ENCODE measurements at places on chromosomes 1 and 21. TPM values are rescaled to one million over a fixed set of nuclear protein-coding genes. Genes with fewer than 3 reads are reported as not detected.

Gene TRIM46
- total RNA-seq, result 9.6 TPM

Gene CATSPER4
- total RNA-seq, result not detected

Gene SLC9C2
- total RNA-seq, result not detected

Gene CYP4A22
- not detected for total RNA-seq

Gene CLSTN1
- total RNA-seq, result 132 TPM

Gene PYHIN1
- not detected for total RNA-seq

Gene PPIAL4G
- total RNA-seq, result not detected

Gene FCRLB
- total RNA-seq, result 0.62 TPM

Gene AQP10
- not detected for total RNA-seq

Gene SYT14
- total RNA-seq, result 0.18 TPM

Gene ADAMTS4
- total RNA-seq, result 13.6 TPM

Gene MROH7
- not detected for total RNA-seq

Gene HJV
- total RNA-seq, result not detected

Gene PAPPA2
- not detected for total RNA-seq

Gene OXCT2
- 0.60 TPM for total RNA-seq

Gene PPIH
- 52.1 TPM for total RNA-seq

Gene DMRTA2
- total RNA-seq, result not detected

Gene OR6K3
- not detected for total RNA-seq

Gene ILDR2
- total RNA-seq, result not detected

Gene GJC2
- 1.2 TPM for total RNA-seq

Gene NAV1
- total RNA-seq, result 136 TPM

Gene KRTAP6-3
- total RNA-seq, result not detected

Gene GBP7
- not detected for total RNA-seq

Gene ALPL
- total RNA-seq, result 0.30 TPM

Gene WRAP73
- 23.0 TPM for total RNA-seq

Gene HSPA6
- total RNA-seq, result not detected

Gene KRTAP12-4
- not detected for total RNA-seq

Gene PRDM16
- total RNA-seq, result not detected

Gene F13B
- total RNA-seq, result not detected

Gene C4BPA
- total RNA-seq, result not detected

Gene CELA2A
- total RNA-seq, result not detected

Gene CRP
- total RNA-seq, result not detected

Gene OPTC
- total RNA-seq, result not detected

Gene IL24
- not detected for total RNA-seq

Gene BTF3L4
- 43.2 TPM for total RNA-seq

Gene HOOK1
- total RNA-seq, result not detected

Gene HUNK
- not detected for total RNA-seq

Gene TTLL10
- not detected for total RNA-seq

Gene F3
- 2.3 TPM for total RNA-seq

Gene ZNF684
- total RNA-seq, result 5.5 TPM

Gene S100B
- total RNA-seq, result not detected

Gene PLD5
- total RNA-seq, result not detected

Gene LIN28A
- not detected for total RNA-seq

Gene C1orf53
- 3.5 TPM for total RNA-seq

Gene FMO5
- 0.60 TPM for total RNA-seq

Gene PARK7
- total RNA-seq, result 294 TPM

Gene SLC45A1
- 1.1 TPM for total RNA-seq

Gene DCST1
- not detected for total RNA-seq

Gene OLFML2B
- total RNA-seq, result 0.51 TPM

Gene ZBTB8A
- total RNA-seq, result 9.6 TPM

Gene RGS4
- 59.3 TPM for total RNA-seq

Gene PTPN7
- 1.9 TPM for total RNA-seq

Gene KRTAP19-3
- total RNA-seq, result not detected

Gene OR2T33
- not detected for total RNA-seq

Measured in endothelial cell of umbilical vein (primary cell).